Activated CD8-positive, alpha-beta T cell treated with anti-CD3 and anti-CD28 coated beads for 36 hours (primary cell): ENCODE measurements at places on chromosomes 5 and 9. TPM values are rescaled to one million over a fixed set of nuclear protein-coding genes. Genes with fewer than 3 reads are reported as not detected.

EQTN gene
- total RNA-seq: not detected

DNA sequence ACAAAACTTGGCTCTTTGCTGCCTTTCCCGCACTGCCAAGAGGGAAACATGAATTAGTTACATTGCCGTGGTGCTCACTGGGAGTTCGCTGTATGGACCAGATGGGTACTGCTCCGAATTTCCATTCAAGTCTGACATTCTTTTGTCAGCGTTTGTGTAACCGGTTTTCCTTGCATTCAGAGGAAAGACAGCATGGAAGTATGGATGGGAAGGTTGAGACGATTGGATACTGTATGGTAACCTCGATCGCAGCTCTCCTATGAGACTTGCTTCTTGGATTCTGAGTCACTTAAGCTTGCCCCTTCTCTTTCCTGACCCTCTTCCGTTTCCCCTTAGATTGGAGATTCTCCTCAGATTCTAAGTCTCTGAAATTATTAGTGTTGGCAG, 625 bp upstream of the UBLCP1 start:
- H3K4me3 ChIP-seq: peak overlapping the region; percentile 92

DNA sequence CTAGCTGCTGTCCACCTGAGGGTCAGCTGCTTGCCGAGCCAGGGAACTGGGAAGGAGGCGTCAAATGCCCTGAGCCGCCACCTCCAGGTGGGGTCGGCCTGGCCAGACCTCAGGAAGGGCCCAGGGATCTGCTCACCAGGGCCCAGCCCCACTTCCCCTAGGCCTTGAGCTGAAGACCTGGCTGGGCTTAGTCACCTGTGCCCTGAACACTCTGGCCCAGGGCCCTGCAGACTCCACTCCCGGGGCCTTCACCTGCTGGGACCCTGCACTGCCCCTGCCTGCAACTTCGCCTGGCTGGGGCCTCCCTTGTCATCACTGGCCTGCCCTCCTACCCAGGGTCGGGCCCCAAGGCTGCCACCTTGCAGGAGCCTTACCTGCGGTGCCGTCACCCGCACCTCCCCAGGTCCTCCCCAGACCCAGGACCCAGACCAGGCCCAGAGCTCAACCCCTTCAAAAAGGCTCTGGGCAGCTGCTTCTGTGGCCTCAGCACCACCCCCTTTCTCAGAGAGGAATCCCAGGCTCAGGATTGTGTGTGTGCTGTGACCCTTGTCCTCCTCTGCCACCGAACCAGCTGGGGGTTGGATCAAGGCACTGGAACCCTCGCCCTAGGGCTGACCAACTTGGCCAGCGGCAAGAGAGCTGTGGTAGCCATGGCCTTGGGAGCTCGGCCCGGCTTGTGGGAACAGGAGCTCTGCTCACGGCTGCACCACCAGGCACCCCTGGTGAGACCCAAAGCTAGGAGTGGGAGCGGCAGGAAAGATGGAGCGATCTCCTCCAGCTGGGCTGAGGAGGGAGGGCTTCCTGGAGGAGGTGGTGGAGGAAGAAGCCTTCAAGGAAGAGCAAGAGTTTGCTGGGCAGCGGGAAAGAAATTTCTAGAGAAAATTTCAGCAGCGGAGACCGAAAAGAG, 1.2 kb upstream of the NELFB start:
- H3K36me3 ChIP-seq: peaks cover 10% of the 10 kb centered on the region
- peak overlapping the region; percentile 83 for H3K4me3 ChIP-seq
- no peak for DNase-seq
- H3K27me3 ChIP-seq: no peaks in the 10 kb centered on the region

DNA sequence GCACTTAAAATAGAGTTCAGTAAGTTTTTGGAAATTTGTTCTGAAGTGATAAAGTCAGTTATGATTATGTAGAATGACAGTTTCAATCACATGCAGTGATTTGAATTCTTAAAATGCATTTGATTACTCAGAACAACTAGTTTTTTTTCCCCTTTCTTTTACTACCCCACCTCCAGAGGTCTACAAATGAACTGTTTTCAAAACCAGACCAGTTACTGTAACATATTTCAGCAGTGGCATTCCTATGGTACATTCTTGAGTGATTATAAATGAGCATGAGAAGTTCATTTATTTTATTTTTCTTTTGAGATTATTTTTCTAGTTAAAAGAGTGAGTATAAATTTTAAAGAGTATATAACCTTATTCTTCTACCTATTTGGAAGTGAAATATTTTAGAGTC, 71.6 kb downstream of the NNT start:
- peaks cover 32% of the 10 kb centered on the region for H3K36me3 ChIP-seq
- no peaks in the 10 kb centered on the region for H3K27me3 ChIP-seq
- no peak overlapping the region for H3K4me3 ChIP-seq
- no peak for DNase-seq
- no peak overlapping the region for H3K27ac ChIP-seq

LCP2 gene
- 259 TPM for total RNA-seq

PRPF4 gene
- 56.5 TPM for total RNA-seq

DNA sequence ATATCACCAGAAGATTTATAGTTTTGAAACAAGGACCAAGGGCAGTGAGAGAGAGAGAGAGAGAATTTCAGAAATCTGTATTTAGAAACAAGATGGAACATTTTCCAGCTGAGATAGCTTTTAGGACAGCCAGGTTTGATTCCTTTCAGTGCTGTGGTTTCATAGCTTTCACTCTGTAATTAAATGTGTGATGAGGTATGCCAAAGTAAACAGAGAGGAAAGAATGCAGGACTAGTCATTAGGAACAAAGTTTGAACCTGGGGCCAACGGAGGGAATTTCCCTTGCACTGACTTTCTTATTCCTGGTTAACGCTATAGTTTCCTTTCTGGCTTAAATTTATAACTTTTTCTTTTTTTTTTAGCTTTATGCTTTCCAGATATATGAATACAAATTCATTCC, 10.0 kb upstream of the CCL28 start:
- no peak overlapping the region for H3K27ac ChIP-seq
- no peak for DNase-seq
- H3K27me3 ChIP-seq: no peaks in the 10 kb centered on the region
- H3K4me3 ChIP-seq: no peak overlapping the region
- H3K4me1 ChIP-seq: no peaks in the 10 kb centered on the region

GRCh38 chr5:160166973-160167623, 47.8 kb upstream of the PWWP2A start:
- H3K27me3 ChIP-seq: peaks cover 21% of the 10 kb centered on the region
- DNase-seq: no peak
- no peak overlapping the region for H3K4me3 ChIP-seq
- H3K36me3 ChIP-seq: no peaks in the 10 kb centered on the region

DNA sequence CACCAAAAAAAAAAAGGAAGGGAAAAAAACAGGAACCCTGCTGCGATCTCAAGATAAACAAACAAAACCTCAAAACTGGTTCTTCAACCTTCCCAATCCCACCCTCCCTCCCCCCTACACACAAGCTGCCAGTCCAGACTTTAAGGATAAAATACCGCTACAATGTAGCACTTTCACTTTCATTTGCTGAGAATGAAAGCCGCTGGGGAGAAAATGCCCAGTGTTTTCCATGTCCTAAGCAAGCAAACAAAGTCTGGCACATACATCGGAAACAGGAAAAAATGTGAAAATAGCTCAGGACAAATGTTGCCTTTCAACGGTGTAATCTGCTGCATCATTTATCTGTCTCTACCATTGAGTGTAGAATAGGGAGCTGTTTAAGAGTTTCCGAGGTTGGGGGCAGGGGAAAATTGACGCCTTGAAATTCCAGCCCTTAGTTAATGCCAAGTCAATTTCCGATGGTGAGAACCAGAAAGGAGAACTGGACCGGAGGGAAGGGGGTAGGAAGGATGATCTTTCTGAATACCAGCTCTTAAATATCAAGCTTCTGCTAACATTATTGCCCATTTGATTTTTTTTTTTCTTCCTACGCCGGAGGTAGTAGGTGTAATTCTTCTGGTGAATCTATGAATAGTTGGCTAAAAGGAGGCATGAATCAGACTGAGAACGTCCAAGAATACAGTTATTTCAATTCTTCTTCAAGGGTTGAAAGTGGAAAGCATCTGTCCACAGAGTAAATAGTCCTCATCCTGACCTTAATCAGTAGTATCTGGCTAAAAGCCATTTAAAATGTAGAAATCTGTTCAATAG, 1.2 kb upstream of the ADAMTS6 start:
- no peaks in the 10 kb centered on the region for H3K36me3 ChIP-seq
- peak; percentile 8 for DNase-seq
- peaks cover 7% of the 10 kb centered on the region for H3K4me1 ChIP-seq
- no peaks in the 10 kb centered on the region for H3K27me3 ChIP-seq

GRCh38 chr5:1322036-1322900, 22.6 kb downstream of the CLPTM1L start:
- DNase-seq: no peak
- H3K27ac ChIP-seq: no peak overlapping the region
- no peaks in the 10 kb centered on the region for H3K27me3 ChIP-seq
- no peak overlapping the region for H3K4me3 ChIP-seq
- peaks cover 4% of the 10 kb centered on the region for H3K4me1 ChIP-seq

MARCOL gene
- not detected for total RNA-seq

GRCh38 chr5:1463326-1464095, 18.3 kb upstream of the SLC6A3 start:
- H3K4me3 ChIP-seq: no peak overlapping the region
- H3K27me3 ChIP-seq: no peaks in the 10 kb centered on the region
- H3K27ac ChIP-seq: no peak overlapping the region

RASEF gene
- total RNA-seq: not detected

TMEM174 gene
- not detected for total RNA-seq

- H3K27me3 ChIP-seq: no peaks in the 10 kb centered on the region
- no peak for DNase-seq
- H3K27ac ChIP-seq: no peak overlapping the region
- H3K4me1 ChIP-seq: no peaks in the 10 kb centered on the region
- H3K36me3 ChIP-seq: no peaks in the 10 kb centered on the region
Observed at GRCh38 chr9:110916403-110916802, 121.9 kb downstream of the LPAR1 start.

WNK2 gene
- 1.7 TPM for total RNA-seq

LCN12 gene
- 1.3 TPM for total RNA-seq

DNA sequence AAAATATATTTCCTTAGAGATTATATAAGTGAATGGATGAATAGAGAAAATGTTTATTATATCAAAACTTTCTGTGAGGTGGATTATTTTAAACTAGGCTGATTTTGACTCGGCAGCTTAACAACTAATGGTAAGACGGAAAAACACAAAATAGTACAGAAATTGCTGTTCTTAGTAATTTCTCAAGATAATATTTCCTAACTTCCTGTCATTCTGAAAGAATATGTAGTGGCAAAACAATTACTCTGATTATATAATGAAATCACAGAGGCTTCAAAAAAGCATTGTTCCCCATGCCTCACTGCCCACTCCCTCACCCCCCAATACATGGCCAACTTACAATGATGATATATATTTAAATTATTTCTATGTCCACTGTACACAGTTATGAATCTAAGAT, 85.4 kb downstream of the YTHDC2 start:
- DNase-seq: no peak
- no peaks in the 10 kb centered on the region for H3K4me1 ChIP-seq
- H3K27me3 ChIP-seq: no peaks in the 10 kb centered on the region
- peaks cover 4% of the 10 kb centered on the region for H3K36me3 ChIP-seq
- H3K27ac ChIP-seq: no peak overlapping the region

OBP2A gene
- total RNA-seq: not detected

FOXI1 gene
- total RNA-seq: not detected

SLC46A2 gene
- total RNA-seq: not detected

C7 gene
- not detected for total RNA-seq

BSPRY gene
- 8.2 TPM for total RNA-seq

DNA sequence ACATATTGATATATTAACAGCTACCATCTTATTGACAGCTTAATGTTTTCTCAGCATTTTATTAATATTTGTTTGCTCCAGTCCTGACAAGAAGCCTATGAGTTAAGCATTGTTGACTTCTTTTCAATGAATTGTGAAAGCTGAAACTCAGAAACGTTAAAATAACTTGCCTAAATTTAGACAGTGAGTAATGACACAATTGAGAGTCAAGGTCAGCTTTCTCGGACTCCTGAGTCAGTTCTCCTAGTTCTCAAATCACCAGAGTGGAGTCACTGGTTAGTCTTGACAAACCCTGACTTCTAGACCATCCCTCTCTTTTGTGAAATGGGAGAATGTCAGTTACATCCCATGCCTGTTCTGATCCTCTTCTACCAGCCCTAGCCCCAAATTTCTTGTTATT, 222.7 kb upstream of the ACO1 start:
- no peak overlapping the region for H3K4me3 ChIP-seq
- no peaks in the 10 kb centered on the region for H3K36me3 ChIP-seq
- no peak for DNase-seq

DNA sequence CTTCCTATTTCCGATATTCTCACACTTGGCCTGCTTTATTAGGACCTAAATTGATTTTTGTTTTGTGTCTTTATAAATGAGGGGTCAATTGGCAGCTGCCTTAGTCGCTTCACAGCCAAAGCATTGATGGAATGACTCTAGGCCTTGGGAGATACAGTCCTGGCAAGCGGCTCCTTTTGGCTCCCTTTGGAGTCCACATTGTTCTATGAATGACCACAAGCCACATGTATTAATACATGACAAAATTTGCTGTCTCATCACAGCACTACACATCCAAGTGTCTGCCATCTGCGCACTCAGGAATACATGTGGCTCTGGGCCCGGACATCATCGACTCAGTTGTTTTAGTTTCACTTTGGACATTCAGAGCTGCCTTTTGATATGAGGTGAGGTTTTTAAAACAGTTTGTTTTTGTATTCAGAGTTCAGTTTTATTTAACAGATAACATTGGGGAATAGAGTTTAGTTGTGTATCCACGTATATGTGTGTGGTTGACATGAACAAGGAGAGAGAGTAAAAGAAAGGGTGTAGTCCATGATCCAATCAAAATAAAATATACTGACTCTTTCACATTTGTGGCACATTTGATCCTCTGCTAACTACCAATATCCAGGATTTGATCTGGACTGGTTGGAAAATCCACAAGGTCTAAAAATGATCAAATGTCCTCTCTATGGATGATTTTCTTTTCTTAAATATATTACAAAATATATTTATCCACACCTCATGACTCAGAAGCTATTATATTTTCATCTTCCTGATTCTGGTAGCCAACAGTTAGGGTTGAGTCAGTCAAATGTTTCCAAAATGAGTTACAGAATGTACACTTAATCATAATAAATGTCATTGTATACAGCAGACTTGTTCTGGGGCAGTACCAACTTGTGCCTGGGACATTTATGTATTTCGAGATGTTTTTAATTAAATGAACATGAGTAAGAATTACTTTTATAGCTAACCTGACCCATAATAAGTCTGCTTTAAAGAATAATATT, 114.0 kb upstream of the MTAP start:
- peaks cover 56% of the 10 kb centered on the region for H3K4me1 ChIP-seq
- H3K27me3 ChIP-seq: no peaks in the 10 kb centered on the region
- H3K27ac ChIP-seq: peak overlapping the region; percentile 75
- peak overlapping the region; percentile 10 for H3K4me3 ChIP-seq
- DNase-seq: peak; percentile 7

DNA sequence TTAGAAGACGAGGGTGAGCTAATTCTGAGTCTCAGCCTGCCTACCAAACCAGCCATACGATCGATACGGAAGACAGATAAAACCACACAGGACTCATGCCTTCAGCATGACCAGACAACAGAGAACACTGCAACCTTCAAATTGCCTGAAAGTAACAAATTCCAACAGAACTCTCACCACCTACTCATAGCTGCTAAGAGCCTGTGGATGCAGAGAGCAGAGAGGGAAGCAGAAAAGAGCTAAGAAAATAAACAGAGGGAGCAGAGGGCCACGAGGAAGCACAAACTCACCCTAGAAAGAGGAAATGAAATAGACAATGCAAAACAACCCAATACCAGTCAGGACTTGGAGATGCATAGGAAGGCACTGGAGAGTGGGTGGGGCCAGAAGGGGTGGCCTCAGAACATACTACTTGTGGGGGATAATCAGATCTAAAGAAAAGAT, 86.7 kb upstream of the TAS2R1 start:
- H3K4me3 ChIP-seq: no peak overlapping the region
- no peaks in the 10 kb centered on the region for H3K4me1 ChIP-seq
- no peak for DNase-seq
- no peak overlapping the region for H3K27ac ChIP-seq
- H3K27me3 ChIP-seq: no peaks in the 10 kb centered on the region
